ENCODE measurements at places on chromosomes 7 and 10. TPM values are rescaled to one million over a fixed set of nuclear protein-coding genes. Genes with fewer than 3 reads are reported as not detected.

DNA sequence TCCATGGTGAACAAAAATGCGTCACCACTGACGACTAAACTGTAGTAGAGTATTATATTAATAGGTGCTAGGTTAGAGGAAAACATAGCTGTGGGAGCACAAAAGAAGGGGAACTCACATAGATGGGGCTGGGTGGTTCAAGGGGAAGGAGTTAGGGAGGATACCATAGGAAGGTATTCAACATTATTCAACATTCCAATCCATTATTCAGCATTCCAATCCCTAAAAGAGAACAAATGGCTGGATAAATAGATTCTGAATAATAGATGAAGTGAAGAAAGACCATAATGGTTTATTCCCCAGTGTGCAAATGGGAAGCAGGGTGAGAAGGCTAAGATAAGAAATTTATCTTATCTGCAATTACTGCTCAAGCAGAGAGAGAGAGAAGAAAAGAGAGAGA lies 61.4 kb downstream of the AASS start:
- DNase-seq: no peak

KLLN gene
- total RNA-seq: not detected

GRCh38 chr10:98357194-98357822 lies 57.7 kb downstream of the PYROXD2 start:
- no peak for DNase-seq

SPDYE16 gene
- not detected for total RNA-seq

DNA sequence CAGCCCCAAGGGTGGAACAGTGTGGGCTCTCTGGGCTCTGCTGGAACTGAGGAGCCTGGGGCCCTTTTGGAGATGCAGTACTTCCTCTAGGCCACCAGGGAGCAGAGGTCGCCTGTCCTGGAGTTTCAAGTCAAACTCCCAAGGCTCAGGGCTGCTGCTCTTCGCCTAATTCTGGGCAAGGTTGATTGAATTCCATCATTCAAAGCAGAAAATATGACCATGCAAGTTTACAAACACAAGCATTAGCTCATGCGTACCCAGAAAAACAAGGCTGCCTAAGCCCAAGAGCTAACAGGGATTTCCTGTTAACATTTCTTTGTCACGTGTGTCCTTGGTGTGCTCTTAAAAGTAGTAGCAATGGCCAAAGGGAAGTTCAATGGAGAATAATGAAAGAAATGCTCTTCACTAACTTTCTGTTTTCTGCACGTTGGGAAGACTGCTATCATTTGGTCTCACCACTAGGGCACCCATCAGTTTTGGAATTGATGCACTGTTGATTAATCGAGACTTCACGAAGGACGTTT lies 20.1 kb downstream of the LDB3 start:
- peak; percentile 75 for DNase-seq

RASSF4 gene
- total RNA-seq: 0.98 TPM

- DNase-seq: no peak
Measured at GRCh38 chr10:114078346-114078745, 34.7 kb downstream of the ADRB1 start.

DNA sequence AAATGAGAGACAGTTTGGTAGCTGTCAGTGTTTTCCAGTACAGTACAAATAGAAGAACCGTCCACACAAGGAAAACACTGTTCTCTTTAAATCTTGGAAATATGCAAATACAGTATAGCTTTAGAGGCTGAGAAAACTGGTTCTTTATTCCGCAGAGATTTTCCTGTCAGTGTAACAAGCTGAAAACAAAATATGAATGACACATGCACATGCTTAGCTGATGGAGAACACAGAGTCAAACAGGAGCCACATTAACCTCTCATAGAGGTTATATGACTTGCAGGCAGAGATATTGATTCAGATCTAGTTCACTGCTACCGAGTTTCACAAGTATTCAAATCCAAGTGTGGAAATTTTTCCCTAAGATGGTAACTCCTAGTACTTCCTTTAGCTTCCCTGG lies 135.2 kb upstream of the C1QL3 start:
- DNase-seq: peak; percentile 12

ZNF862 gene
- total RNA-seq: 1.8 TPM

WBP1L gene
- total RNA-seq: 16.6 TPM

GRCh38 chr7:123329988-123330643 lies 130.3 kb upstream of the SLC13A1 start:
- no peak for DNase-seq

DNA sequence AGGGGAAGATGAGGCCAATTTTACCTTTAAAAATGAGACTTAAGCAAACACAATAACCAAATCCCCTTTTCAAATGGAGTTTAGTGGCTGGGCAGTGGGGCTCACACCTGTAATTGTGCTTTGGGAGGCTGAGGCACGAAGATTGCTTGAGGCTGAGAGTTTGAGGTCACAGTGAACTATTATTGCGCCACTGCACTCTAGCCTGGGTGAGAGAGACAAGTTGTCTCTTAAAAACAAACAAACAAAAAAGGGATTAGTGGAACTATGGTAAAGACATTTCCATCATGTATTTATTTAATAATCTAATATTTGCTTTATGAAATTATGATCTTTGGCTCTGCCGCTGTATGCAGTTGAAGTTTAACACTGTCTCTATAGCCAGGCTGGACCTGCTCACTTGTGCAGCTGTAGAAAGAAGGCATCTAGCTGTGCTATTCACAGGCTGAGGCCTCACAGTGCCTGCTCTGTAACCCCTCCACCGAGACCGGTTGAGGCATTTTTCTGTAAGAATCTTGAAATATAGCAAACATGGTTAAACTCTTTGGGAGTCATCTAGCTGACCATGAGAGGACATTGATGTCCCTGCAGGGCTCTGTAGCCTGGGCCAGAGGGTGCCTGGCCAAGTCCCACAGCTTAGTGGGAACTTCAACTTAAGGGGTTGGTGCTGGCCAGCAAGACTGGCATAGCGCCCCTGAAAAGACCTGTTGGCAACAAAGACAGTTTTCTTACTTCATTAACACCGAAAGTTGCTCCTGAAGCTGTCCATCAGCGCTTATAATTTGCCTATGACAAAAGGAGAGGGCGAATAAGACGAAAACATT lies 131.8 kb downstream of the BMPER start:
- DNase-seq: no peak

GRCh38 chr10:46020344-46020657 lies 10.1 kb downstream of the NCOA4 start:
- DNase-seq: no peak

DNA sequence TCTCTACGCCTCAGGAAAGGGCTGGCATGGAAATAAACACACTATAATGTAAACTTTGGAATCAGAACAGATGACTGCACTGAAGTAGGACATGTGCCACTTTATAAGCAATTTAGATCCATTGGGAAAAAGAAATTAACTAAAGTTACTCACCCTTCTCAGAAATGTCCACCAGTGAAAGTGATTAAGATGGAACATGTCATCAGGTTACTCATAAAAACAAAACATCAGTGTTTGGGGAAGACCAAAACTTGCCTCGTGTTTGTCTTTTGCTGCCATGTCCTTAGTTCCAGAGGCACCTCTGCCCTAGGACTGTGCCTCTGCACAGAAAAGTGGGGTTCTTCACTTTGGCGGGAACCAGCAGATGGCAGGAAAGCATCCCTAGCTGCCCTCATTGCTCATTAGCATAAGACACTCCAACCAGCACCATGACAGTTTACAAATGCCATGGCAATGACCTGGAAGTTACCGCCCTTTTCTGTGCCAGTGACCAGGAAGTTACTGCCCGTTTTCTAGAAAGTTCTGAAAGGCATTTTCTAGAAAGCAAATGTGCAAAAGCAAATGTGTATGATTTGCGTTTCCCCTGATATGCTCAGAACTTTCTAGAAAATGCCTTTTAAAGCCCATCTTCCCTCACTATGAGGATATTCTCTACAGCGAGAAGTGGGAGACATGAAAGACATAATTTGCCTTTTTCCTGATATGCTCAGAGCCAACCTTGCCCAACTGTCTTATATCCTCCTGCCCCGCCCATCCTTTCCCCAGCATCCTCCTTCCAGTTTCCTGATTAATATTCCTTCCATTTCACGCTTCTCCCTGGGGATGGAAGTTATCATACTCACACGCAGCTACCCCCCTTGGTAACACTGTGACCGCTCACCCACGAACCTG lies 258.2 kb downstream of the USP6NL start:
- no peak for DNase-seq

DNA sequence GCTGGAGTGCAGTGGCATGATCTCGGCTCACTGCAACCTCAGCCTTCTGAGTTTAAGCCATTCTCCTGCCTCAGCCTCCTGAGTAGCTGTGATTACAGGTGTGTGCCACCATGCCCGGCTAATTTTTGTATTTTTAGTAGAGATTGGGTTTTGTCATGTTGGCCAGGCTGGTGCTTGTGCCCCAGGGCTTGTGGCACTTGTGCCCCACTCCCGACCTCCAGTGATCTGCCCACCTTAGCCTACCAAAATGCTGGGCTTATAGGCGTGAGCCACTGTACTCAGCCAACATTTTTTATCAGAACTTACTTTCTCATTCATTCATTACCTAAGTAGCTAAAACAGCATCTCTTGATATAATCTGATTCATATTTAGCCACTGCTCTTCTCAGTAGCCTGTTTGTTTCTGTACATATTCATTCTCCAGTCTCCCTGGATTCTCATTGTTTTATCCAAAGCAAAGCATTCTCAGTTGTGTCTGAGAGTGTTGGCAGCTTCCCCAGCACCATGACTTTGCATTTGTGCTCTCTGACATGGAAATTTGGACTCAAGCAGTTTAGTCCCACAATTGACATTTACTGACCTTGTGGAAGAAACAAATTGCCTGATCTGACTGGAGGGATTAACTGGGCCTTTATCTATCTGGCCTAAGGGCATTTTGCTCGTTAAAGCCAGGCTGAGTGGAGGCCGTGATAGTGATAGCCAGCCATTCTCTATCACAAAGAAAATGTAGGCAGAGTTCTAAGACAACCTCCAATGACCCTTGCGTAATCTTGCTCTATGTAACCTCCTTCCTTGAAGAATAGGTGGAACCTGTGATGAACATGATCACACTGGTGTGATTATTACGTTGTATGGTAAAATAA lies 44.9 kb downstream of the AKR1B15 start:
- DNase-seq: peak; percentile 54

DNA sequence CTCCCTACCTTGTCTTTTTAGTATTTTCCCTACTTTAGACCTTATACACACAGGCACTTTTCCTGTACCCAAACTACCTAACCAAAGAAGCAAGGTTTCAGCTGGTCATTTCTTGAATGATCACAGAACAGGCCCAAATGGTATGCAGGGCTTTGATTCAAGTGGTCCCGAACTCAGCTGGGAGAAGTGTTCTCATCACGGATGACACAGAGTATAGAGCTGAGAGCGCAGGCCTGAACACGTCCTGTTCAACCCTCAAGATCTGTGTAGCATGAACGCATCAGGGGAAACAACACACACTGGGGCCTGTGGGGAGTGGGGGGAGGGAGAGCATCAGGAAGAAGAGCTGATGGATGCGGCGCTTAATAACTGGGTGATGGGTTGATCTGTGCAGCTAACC lies 318.2 kb downstream of the SFMBT2 start:
- no peak for DNase-seq

DNA sequence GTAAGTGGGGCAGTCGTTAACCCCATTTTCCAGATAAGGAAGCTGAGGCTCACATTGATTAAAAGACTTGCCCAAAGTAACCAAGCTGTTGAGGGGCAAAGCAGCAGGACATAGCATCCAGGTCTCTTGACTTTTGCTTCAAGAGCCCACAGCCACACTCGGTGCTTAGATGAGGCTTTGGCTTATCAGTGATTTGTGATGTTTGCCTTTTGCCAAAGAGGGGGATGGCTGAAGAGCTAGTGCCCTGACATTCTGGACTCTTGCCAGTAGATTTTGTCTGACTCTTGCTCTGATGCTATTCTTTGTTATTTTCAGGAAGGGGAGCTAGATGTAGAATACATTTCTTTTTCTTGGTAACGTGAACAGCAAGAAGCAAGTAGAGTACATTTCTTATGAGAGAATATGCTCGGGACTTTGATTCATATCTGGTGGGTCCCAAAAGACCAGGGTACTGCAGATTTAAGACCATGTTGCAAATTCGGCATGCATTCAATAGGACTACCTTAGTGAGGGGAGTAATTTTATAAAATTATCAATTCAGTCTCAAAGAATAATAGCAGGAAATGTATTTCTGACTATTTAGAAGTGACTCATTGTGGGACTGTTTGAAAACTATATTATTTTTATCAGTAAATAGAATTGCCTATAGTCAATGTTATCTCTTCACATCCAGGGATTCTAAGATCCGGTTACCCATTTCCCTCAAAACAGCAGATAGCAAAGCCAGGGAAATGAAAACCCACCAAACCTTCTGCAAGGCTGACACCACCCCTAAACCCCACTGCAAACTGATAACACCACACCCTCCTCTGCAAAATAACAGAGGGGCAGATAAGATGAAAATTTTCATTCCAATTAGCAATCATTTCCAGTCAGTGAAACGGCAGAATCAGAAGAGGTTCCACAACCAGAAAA lies 180.0 kb upstream of the BMPER start:
- DNase-seq: no peak

DNA sequence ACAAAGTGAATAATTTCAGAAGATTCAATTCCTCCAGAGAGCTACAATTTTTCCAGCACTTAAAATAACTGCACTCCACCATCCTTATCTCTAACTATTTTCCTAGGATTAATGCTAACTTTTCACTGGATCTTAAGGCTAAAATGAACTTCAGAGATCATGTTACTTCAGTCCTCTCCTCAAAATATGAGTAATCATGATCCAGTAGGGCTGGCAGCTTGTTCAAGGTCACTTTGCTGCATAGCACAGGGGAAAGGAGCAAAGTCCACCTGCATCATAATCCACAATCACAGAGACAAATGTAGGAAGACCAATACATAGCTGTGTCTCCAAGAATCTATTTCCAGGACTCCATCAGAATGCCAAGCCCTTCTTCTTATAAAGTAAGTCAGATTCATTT lies 150.3 kb downstream of the LRRTM3 start:
- peak; percentile 16 for DNase-seq

- DNase-seq: peak; percentile 37
Measured at GRCh38 chr7:134886353-134887057, 99.8 kb upstream of the AGBL3 start.

- DNase-seq: no peak
Measured at GRCh38 chr10:114565066-114565465, 93.0 kb downstream of the ABLIM1 start.

GRCh38 chr7:17946591-17946990 lies 6.3 kb upstream of the SNX13 start:
- no peak for DNase-seq

DNA sequence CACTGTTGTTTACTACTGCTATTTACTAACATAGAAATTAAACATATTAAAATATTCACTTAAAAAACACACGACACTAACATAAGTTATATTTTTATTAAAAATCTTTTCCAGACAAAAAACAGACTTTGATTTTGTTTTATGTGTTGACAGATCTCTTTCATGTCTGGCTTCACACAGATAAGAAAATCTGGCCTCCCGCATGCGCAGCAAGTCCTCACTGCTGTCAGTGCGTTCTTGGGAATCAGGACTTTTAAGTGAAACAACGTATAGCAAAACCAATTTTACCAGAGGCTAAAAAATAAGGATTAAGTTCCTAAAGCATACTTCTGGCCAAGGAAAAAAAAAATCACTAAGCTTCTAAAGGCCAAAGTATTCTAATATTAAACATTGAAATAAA lies 1.2 kb upstream of the IDI1 start:
- no peak for DNase-seq
